ENCODE measurements at places on chromosomes 12 and 14.

DNA sequence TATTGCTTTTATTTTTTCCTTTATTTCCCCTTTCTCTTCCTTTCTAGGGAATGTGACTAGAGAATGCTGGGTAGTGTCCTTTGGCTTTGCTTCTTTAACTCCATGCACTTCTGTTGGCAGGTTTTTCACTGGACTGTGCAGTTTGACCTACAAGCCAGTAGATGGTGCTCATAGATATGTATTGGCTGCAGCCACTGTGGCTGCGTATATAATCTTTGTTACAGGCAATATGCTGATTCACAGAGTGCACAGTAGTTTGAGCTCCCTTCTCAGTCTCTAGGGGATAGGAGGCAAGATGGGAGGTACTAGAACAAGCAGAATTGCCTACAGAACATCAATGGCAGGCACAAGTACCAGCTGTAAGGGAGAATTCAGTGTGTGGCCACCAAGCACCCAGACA, 503.5 kb downstream of the LRFN5 start:
- DNase-seq = no peak

GRCh38 chr12:124565656-124566160, 1.7 kb downstream of the NCOR2 start:
- DNase-seq = no peak

DNA sequence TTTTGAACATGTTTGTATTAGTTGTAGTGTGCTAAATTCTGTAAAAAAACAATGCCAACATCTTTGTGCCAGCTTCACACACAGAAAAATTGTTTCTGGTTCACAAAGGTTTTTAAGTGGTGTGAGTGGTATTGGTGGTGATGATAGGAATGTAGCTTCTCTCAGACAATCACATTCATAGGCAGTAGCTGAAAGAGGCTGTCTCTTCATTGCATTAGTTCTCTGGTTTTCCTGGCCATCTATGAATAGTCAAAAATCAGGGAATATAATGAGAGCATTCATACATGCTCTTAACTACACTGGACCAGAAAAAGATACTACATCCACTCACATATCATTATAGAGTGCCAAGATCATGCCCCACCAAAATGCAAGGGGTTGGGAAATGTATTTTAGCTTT, 433.5 kb downstream of the FLRT2 start:
- no peak for DNase-seq

DNA sequence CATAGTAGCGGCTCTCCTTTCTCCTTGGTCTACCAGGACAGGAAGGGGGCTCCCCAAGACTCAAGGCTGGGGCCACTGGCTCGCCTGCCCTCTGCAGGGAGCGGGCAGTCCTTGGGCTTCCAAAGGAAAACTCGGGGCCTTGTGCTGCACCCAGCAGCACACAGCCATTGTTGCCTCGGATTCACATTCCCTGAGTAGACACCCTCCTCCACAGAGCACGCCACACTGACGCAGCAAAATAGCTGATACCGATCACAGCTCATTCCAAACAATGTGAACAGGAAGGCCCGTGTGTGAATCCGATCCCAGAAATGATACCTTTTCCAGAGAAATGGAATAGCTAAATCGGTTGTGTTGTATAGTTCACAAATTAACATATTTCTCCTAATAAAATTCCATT, 65.1 kb upstream of the DYNC1H1 start:
- DNase-seq = no peak

DNA sequence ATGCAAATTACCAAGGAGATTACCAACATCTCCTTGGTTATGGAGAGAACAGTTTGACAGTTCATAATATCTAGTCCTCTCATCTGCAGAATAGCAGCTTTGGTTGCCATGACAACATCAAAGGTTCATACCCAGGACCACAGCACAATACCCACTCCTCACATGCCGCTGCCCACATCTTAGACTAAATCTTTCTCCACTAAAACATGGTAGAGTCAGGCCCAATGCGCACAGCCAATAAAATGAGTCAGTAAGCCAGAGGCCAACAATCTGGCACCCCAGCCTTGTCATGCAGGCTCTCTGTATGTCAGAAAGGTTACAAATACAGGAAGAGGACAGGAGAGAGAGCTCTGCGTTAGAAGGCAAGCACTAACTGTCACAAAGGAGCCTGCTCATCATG, 70.6 kb downstream of the KCNK10 start:
- DNase-seq = no peak

DNA sequence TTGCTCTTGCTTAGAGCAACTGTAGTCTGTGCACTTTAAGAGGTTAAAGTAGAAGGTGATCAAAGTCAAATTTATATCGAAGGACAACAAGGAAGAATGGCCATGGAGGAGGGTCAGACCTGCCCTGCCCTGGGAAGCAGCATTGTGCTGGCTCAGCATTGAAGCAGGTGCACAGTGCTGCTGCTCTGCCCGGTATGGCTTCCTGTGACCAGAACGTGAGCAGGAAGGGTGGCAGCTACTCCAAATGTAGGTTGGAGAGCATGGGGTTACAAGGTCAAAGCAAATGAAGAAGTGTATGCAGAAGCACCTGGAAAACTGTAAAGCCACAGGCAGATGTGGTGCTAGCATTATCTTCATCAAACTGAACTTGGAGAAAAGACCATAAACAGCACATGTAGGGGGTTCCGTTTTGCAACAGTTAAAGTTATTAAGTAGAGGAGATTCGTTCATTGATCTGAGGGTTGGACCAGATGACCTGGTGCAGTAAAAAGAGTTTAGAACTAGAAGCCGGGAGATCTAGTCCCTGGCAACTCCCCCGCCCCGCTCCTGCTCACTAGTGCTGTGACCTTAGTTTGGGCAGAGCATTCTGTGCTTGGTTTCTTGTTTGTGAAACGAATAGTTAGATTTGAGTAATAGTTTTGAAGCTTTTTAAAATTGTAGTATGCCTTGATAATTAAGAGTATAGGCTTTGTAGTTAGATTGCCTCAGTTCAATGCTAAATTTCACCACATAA, 84.2 kb downstream of the SCN8A start:
- no peak for DNase-seq

- no peak for DNase-seq
These were observed 23.8 kb upstream of the CEBPE start for GRCh38 chr14:23142826-23143225.

GRCh38 chr12:81440001-81440400, 319.1 kb downstream of the PPFIA2 start:
- DNase-seq = no peak

DNA sequence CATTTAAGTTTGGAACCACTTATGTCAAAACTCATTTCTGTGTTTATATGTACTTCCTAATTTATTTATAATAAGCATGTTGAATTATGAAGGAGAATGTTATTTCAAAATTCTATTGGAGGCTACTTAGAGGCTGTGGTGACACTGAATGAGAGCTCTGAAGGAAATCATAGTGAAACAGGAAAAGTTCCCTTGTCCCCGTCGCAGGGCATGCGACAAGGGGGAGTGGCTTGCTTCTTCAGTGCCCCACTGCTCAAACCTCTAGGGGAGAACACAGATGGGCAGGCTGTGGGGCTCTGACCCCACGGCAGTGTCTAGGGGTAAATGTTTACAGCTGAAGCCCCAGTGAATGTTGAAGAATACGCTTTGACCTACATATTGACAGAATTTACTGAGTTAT, 261.9 kb downstream of the RAD51B start:
- no peak for DNase-seq

GRCh38 chr12:16297521-16297920, 20.0 kb upstream of the SLC15A5 start:
- DNase-seq = no peak

DNA sequence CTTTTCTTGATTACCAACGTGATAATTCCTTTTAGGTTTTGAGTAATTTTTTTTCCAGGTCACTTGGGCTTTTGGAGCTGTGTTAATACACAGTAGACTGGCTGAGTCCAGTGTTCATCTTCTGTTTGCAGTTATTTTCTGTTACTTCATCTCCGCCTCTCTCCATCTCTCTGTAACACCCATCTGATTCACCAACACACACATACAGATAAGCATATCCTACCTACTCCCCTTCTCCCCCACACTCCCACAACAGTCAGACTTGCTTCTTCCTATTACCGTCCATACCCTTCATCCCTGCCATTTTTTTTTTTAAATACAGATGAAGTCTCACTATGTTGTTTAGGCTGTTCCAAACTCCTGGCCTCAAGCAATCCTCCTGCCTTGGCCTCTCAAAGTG, 72.7 kb upstream of the MANSC4 start:
- no peak for DNase-seq

GRCh38 chr12:44015333-44015941, 179.6 kb downstream of the TMEM117 start:
- no peak for DNase-seq

- no peak for DNase-seq
These were observed 68.1 kb downstream of the ETNK1 start for GRCh38 chr12:22692964-22693555.

- no peak for DNase-seq
These were observed 41.1 kb downstream of the RPS29 start for GRCh38 chr14:49545071-49545470.

Measured in CD4-positive, alpha-beta T cell treated with Interleukin-6 for 4 hours (primary cell).